Activated naive CD8-positive, alpha-beta T cell treated with anti-CD3 and anti-CD28 coated beads, Interleukin-2, amount 50 U/mL, for 24 hours (primary cell): ENCODE measurements at places on chromosomes 3 and 15.
A peak's percentile ranks its signal among the peaks of the same experiment; 100 is the strongest.

- no peak overlapping the region for H3K4me3 ChIP-seq
- peaks cover 40% of the 10 kb centered on the region for H3K27me3 ChIP-seq
- DNase-seq, result no peak
- H3K27ac ChIP-seq, result no peak overlapping the region
- peaks cover 5% of the 10 kb centered on the region for H3K4me1 ChIP-seq
Observed at GRCh38 chr3:192514754-192515663, 212.3 kb downstream of the FGF12 start.

GRCh38 chr3:30649572-30650318, 43.3 kb downstream of the TGFBR2 start:
- no peak overlapping the region for H3K4me3 ChIP-seq
- no peaks in the 10 kb centered on the region for H3K27me3 ChIP-seq
- DNase-seq, result no peak
- H3K27ac ChIP-seq, result peak overlapping the region; percentile 93

- no peaks in the 10 kb centered on the region for H3K36me3 ChIP-seq
- H3K27me3 ChIP-seq, result no peaks in the 10 kb centered on the region
- peaks cover 3% of the 10 kb centered on the region for H3K4me1 ChIP-seq
- DNase-seq, result no peak
- H3K27ac ChIP-seq, result no peak overlapping the region
- H3K4me3 ChIP-seq, result no peak overlapping the region
Observed at GRCh38 chr15:25947323-25948314, 84.5 kb upstream of the ATP10A start.

- no peak overlapping the region for H3K4me3 ChIP-seq
- no peaks in the 10 kb centered on the region for H3K36me3 ChIP-seq
- no peak for DNase-seq
- peaks cover 7% of the 10 kb centered on the region for H3K27me3 ChIP-seq
- H3K27ac ChIP-seq, result no peak overlapping the region
- no peaks in the 10 kb centered on the region for H3K4me1 ChIP-seq
Observed at GRCh38 chr3:193809106-193809505, 216.1 kb downstream of the OPA1 start.

GRCh38 chr15:68502398-68502901, 70.5 kb upstream of the ITGA11 start:
- peaks cover 8% of the 10 kb centered on the region for H3K27me3 ChIP-seq
- no peak overlapping the region for H3K27ac ChIP-seq
- H3K4me3 ChIP-seq, result no peak overlapping the region
- no peaks in the 10 kb centered on the region for H3K4me1 ChIP-seq
- H3K36me3 ChIP-seq, result no peaks in the 10 kb centered on the region
- no peak for DNase-seq

GRCh38 chr15:55322467-55322866, 3.4 kb downstream of the PIGB start:
- DNase-seq, result no peak
- peaks cover 18% of the 10 kb centered on the region for H3K36me3 ChIP-seq
- peaks cover 39% of the 10 kb centered on the region for H3K4me1 ChIP-seq
- H3K4me3 ChIP-seq, result no peak overlapping the region
- no peak overlapping the region for H3K27ac ChIP-seq
